Posterior vena cava (tissue), 2 donors: ENCODE measurements at places on chromosomes 1 and 21. TPM values are rescaled to one million over a fixed set of nuclear protein-coding genes. Genes with fewer than 3 reads are reported as not detected.

LRRC39 gene
- 0.71 TPM for total RNA-seq

IFI16 gene
- 99.6 TPM for total RNA-seq

GRCh38 chr1:167881069-167881468 lies 32.9 kb downstream of the ADCY10 start:
- no peak for DNase-seq

DNA sequence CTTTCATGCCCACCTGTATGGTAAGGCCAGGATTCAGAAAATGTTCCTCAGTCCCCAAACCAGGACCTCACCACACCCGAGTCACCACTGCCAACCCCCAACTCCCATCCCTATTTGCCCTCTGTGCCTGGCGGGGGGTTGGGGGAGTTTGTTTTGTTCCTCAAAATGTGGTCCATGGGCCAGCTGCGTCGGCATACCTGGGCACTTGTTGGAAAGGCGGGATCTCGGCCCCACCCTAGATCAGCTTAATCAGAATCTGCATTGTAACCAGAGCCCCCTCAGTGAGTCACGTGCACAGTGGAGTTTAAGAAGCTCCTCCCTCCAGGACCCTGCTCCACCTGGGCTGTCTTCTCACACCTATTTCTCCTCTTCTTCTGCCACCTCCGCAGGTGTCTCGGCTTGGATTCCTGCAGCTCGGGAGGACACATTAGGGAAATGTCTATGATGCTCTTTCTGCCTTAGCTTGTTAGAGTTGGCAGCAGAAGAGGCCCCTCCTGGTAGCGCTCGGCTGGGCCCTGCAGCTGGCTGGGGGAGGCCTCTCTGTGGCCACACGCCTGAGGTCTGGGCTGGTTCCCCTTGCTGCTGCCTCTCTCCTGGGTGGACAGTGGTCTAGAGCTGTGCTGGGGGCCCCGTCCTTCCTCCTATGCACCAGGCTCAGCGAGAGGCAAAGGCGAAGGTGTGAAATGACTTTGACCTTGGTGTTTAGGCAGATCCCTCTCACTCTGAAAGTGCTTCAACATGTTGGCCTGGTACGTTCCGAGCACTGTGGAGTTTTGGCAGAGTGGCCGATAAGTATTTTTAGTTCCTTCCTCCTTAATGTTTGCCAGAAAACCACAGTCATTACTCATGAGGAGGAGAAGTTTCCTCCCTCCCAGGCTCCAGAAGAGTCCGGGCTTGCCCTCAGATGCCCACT lies 41.8 kb upstream of the CAMTA1 start:
- DNase-seq = peak; percentile 79

- no peak for DNase-seq
Observed at GRCh38 chr1:233667741-233668140, 53.8 kb downstream of the KCNK1 start.

DNA sequence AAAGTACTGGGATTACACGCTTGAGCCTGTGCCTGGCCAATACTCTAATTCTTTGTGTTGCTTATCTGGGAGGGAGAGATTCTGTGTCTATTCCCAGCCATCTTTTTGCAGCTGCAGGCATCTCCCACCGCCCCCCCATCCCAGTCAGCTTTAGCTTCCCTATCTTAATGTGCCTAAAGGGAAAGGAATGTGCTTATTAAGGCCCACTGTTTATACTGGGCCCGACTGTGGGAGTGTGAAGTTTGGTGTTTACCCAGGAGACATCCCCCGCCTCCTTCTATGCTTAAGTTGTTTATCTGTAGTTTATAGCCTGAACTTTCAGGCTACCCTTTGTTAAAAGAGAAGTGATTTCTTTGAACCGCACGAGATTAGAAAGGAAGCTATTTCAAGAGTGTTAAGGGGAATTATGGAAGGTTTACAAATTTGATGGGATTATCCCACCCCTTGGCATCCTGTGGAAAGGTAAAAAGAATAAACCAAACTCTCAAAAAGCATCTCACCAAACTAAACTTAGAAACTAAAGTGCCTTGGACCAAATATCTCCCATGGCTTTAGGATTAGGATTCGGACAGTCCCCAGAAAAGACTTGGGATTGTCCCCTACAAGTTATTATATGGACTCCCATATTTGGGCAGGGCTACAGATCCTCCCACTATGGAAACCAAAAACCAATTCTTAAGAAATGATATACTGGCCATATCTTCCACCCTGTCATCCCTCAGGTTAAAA lies 25.5 kb upstream of the ZNF496 start:
- peak; percentile 43 for DNase-seq
